ENCODE measurements at places on chromosomes 7 and 10.
A peak's percentile ranks its signal among the peaks of the same experiment; 100 is the strongest.

DNA sequence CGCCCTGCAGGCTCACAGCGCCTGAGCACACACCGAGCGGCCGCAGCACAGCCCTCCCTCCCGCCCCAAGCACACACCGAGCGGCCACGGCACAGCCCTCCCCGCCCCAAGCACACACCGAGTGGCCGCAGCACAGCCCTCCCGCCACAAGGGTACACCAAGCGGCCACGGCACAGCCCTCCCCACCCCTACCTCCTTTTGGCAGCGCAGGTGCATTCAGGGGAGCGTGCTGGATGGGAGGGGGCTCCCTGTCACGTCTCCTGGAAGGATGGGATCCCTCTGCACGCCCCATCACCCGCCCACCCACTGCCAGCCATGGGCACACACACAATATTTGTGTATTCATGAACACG lies 482.6 kb downstream of the DNAJB6 start:
- no peak for DNase-seq

- no peak for DNase-seq
Measured at GRCh38 chr7:100171087-100171681, 2.8 kb upstream of the GAL3ST4 start.

- DNase-seq, result no peak
Measured at GRCh38 chr10:9535744-9536143, 1481.3 kb downstream of the GATA3 start.

DNA sequence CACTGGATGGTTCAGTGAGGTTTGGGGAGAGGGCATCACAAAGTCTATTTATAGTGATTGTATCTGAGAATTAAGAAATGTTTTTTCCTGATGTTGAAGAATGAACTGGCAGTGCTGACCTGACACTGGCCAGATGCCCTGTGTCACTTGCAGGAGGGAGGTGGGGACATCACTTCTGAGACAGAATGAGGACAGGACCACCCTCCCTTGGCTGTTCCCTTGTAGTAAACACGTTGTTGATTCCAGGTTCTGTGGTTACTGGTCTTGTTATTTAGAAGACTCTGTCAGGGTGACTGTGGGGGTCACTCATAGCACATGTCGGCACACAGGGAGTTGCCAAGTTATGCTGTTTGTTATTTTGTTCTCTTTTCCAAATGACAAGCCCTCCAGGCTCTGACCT lies 126.4 kb downstream of the ADCY1 start:
- no peak for DNase-seq

GRCh38 chr10:127922675-127923366 lies 15.9 kb downstream of the PTPRE start:
- no peak for DNase-seq

DNA sequence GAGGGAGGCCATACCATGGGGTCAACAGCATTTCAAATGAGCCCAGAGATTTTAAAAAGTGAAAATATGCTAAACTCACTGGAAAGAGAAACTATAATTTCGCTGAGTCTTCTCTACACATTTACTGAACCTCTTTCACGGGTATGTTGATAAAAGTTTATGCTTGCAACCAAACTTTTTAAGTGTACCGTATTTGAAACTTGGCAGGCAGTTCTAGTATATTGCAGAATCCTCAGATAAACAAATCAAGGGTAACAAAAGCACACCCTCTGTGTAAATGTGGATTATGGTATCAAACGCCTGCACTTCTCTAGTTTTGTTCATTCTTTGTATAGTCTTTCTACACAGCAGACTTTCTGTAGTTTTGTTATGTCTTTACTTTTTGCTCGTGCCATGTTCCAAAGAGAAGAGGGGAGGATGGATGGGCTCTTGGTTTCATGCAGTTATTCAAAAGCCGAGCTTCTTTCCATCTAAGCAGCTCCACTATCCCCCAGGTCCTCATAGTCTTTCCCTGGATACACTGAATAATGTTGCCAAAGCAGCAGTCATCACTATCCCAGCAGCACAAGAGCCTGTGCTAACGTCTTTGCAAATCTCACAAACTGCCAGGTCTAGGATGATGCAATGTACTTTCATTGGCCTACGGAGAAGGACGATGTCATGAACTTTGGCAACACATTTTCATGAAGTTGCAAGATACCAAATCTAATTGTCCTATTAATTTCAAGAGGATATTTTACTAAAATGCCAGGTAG lies 131.2 kb downstream of the MPP7 start:
- DNase-seq, result no peak

GRCh38 chr10:3700531-3701076 lies 84.4 kb downstream of the KLF6 start:
- DNase-seq, result no peak

- peak; percentile 53 for DNase-seq
Measured at GRCh38 chr7:17640730-17641377, 299.4 kb downstream of the SNX13 start.

DNA sequence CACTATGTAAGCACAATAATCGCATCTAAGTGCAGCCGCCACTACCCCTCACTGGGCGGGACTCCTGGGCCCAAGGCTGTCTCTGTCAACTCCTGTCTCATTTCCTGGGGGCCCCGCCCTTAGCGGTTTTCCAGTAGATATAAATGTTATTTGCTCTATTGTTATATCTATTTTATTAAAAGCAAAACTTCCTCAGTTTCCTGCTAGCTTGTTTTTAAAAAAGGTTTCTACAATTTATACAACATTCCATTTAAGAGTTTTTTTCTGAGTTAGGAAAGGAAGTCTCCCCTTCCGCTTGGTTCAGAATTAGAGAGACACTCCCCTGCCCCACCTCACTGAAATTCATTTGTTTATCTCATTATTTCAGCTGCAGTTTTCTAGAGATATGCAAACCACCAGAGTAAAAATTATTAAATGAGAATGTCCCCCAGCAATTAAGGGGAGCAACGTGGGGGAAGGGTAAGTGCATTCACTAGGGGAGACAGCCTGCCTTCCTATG lies 82.7 kb downstream of the RAMP3 start:
- no peak for DNase-seq

GRCh38 chr7:120720317-120720716 lies 137.6 kb downstream of the TSPAN12 start:
- DNase-seq, result no peak

DNA sequence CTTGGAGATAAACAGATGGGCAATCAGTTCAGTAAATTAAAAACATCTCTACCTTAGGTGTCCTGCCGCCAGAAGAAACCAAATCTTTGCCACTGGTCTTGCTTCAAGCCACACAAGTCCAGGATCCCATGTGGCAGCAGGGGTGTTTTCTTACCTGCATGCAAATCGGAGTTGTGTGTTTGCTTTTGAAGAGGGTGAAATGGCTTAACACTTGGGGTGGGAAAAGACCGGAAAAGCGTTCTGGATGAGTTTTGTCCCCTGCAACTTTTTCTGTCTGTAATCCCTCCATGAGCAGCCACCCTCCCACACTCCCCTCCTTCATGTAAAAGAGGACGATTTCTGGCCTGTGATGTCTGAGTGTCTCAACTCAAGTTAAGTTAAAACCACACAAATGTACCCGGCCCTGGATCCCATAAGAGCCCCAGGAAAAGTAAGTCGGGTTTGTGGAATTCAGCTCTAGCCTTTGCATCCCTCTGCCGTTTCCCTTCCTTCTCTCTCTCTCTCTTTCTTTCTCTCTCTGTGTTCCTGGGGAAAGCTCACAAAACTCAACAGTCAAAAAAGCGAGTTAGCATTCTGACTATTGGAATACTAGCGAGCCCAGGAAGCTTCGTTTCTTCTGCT lies 178.5 kb downstream of the TCF7L2 start:
- DNase-seq, result no peak

DNA sequence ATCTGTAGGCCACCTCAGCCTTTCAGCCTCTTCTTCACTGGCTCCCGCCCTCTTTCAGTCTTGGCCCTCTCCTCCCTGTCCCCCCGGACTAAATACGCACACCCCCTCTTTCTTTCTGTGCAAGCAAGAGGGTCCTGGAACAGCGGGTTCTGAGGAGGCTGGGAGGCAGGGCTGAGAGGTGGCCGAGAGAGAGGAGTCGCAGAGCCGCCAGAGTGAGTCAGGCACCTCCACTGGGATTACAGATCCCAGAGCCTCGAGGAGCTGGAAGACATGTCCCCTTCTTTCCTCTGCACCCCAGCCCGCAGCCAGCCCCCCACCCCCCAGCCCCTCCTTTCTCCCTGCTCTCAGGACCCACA lies 182 bp downstream of the CCDC136 start:
- no peak for DNase-seq
